ENCODE measurements at places on chromosomes 5 and 9.

GRCh38 chr5:115888027-115888426 lies 46.3 kb downstream of the AP3S1 start:
- no peak for DNase-seq

- no peak for DNase-seq
Observed at GRCh38 chr5:171537070-171537849, 117.8 kb downstream of the FGF18 start.

GRCh38 chr5:108143581-108143980 lies 238.3 kb downstream of the FBXL17 start:
- no peak for DNase-seq

GRCh38 chr5:97923496-97923895 lies 740.4 kb upstream of the RIOK2 start:
- no peak for DNase-seq

DNA sequence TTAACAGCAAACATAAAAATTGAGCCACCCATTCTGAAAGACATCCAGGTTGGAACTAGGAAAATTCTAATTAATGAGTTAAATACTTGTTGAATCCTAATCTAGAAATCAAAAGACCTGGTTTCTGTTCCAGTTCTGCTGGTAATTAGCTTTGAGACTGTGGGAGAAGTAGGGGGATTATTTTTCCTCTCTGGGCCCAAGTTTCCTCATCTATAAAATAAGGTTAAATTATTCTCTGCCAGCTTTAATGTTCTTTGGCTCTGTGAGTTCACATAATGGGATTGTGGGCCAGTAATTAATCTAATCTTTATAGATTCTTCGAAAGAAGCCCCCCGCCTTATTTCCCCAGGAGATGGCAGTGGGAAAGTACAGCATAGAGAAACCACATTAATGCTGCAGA lies 104.6 kb downstream of the ENC1 start:
- DNase-seq: no peak

- no peak for DNase-seq
Observed at GRCh38 chr9:128056086-128056485, 11.0 kb downstream of the NAIF1 start.

DNA sequence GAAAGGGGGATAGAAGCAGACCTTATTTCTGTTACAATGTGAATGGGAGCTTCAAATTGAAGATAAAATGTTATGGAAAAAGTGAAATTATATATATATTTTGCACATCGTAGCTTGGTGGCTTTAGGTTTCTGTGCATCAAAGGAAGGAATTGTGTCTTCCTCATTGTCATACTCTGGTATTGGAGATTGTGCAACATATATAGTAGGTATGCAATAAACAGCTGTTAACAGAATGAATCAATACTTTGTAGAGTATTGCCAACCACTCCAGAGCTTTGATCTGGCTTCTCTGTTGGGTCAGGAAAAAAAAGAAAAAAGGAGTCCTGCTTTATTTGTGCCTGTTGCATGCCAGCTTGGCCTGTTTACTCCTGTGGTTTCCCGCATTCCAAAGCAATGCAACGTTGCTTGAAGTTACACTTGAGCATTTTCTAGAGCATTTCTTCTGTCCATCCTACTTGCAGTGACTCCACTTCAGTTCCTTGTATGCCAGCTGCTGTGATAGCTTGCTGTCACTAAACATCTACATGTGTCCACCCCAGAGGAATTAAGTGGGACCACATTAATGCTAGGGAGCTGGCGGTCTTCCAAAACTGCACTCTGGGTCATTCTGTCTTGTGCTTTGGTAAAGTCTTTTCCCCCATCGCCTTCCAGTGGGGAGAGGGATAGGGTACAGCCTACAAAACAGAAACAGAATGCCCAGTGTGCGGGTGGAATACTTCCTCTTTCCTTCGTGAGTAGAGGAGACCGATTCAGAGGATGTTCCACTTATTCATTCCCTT lies 62.0 kb upstream of the MEF2C start:
- DNase-seq: no peak

GRCh38 chr5:80975065-80975464 lies 14.9 kb downstream of the RASGRF2 start:
- no peak for DNase-seq

DNA sequence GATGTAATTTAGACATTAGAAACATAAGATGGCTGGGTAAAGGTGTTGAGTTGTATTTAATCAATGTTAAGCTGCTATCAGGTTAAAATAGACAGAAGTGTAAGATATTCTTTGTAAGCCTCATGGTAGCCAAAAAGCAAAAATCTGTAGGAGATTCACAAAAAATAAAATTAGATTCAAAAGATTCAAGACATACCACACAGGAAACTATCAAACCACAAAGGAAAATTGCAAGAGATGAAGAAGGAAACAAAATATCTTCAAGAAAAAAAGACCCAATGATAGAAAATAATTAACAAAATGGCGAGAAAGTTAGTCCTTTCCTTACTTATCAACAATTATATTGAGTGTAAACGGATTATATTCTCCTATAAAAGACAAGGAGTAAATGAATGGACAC lies 15.3 kb downstream of the XRCC4 start:
- DNase-seq: no peak

DNA sequence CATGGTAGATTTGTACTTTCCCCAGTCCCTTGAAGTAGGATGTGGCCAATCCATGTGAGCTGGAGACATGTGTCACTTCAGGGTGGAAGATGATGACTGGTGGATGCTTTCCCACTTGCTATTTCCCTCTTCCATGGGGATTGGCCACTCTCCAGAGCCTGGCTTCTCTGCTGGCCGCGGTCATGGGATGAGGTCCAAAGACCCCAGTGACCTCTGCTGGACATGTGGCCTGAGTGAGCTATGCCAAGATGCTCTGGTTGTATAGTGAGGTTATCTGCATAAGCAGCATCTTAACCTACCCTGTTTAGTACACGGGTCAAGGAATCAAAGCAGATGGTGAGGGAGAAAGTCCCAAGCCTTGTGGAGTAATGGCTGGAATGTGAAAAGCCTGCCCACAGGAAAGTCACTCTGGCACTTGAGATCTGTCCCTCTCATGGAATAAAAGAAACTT lies 47.1 kb downstream of the SH3PXD2B start:
- no peak for DNase-seq

GRCh38 chr5:18329328-18329727 lies 695.1 kb downstream of the TAF11L14 start:
- DNase-seq: no peak

DNA sequence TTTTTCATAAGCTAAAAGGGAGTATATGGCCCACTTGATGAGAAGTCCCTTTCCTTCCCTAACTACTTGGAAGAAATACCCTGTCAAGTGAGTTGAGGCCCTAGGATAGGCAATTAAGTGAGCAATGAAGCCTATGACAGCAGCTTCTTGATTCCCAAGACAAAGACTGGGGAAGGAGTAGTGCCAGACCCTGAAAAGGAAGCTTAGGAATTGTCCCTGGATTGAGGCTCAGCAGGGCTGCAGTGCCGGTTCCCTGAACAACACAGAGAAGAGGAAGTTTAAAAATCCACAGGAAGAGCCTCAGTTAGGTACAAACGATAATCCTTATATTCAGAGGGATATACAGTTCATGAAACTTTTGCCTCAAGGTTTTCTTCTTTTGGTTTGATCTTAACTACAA lies 61.8 kb upstream of the RAD23B start:
- no peak for DNase-seq

DNA sequence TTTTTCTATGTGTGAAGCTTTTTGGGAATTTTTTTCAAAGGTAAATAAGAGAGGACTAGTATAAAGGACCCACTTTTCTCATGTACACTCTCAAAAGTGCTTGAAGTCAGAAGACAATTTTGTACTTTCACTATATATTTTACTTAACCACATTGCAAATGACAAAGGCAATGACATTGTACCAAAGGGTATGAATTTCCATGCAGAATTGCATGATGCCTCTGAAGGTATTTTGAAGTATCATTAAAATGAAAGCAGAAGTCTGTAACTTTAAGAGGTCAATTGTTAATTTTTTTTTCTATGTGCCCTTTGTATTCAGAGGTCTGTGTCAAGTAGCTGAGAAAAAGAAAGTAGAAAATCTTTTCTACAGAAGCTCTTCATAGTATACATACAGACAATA lies 84.7 kb downstream of the ST8SIA4 start:
- DNase-seq: no peak

DNA sequence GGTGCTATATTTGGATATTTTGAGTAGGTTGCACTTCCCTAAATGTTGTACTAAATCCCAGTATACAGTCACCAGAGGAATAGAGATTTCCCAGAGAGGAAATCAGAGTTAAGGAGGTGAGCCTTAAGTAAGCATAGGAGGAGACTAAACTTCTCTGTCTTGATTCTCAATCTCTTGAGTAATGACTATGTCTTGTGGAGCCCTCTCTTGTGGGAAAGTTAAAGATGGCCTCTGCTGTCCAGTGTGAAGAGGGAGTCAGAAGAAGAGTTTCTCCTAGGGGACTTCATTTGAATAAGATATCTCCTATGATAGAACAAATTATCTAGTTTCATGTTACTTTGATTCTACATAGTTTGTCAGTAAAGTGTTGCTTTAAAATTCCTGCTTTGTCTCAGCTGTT lies 502.5 kb downstream of the PDE4D start:
- no peak for DNase-seq

DNA sequence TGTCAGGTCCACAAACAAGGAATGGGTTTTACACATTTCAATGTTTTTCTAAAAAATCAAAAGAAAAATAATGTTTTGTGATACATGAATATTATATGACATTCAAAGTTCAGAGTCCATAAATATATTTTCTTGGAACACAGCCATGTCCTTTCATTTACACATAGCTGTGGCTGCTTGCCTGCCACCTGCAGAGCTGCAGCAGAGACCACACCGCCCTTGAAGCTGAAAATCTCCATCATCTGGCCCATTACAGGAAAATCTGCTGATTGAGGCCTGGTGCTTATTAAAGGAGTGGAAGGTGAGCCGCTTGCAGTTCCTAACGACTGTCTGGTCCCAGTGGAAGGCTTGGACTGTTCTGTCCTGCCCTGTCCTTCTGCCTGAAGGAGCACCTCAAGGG lies 232.6 kb upstream of the ADAMTS16 start:
- no peak for DNase-seq

- no peak for DNase-seq
Observed at GRCh38 chr9:78114581-78114980, 83.0 kb upstream of the GNAQ start.

- DNase-seq: no peak
Observed at GRCh38 chr5:178780581-178781498, 50.4 kb upstream of the ZNF354A start.

DNA sequence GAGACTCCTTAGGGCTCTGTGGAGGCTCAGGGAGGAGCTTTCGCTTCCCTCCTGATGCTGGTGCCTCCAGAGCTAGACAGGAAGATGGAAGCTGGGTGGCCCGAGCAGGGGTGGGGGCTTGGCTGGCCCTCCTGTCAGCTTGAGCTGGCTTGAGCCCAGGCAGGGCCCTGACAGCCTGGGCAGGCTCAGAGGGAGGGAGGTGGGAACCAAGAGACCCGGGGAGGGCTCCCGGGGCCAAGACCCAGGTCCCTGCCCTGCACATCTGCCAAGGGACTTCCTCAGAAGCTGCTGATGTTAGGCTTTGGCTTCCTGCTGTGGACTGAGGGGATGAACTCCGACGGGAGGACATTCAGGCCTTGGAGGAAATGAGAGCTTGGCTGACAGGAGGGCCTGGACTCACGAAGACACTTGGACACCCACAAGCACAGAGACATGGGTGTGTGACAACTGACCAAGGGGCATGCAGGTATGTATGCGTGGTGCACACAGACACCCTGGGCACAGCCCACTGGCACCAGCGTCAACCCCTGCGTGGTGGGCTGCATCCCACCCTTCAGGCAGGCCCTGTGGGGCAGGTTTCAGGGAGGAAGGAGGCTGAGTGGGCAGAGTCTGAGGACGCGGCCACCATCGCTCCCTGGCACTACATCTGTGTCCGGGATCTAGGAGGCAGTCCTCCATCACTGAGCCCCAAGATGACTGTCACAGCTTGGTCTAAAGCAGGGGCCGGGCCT lies 1.7 kb upstream of the LTC4S start:
- DNase-seq: no peak

DNA sequence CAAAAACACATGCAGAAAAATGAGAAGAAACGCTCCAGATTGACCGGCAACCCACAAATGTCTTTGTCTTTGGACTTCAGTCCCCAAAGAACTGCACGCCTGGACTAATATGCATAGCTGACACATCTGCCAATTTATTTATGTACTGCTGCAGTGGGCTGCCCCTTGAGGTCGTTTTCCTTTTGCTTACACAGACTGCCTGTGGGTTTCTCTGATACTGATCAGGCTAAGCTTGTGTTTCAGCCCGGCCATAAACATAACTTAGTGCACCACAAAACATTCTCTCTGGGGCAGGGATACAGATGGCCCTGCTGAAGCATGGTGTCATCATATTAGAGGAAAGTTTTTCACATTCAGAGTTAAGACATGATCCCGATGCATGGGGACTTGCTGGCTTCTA lies 75.4 kb downstream of the NUDT12 start:
- no peak for DNase-seq

GRCh38 chr9:69657269-69657668 lies 14.9 kb downstream of the APBA1 start:
- DNase-seq: no peak

GRCh38 chr9:105921057-105921726 lies 226.9 kb downstream of the TMEM38B start:
- no peak for DNase-seq

GRCh38 chr9:23278561-23278960 lies 547.5 kb downstream of the ELAVL2 start:
- DNase-seq: no peak

GRCh38 chr5:112878760-112879159 lies 17.7 kb downstream of the SRP19 start:
- DNase-seq: peak; percentile 43

GRCh38 chr5:136886608-136887007 lies 521.3 kb upstream of the TRPC7 start:
- peak; percentile 20 for DNase-seq

GRCh38 chr5:96324708-96325107 lies 108.3 kb downstream of the PCSK1 start:
- DNase-seq: no peak

DNA sequence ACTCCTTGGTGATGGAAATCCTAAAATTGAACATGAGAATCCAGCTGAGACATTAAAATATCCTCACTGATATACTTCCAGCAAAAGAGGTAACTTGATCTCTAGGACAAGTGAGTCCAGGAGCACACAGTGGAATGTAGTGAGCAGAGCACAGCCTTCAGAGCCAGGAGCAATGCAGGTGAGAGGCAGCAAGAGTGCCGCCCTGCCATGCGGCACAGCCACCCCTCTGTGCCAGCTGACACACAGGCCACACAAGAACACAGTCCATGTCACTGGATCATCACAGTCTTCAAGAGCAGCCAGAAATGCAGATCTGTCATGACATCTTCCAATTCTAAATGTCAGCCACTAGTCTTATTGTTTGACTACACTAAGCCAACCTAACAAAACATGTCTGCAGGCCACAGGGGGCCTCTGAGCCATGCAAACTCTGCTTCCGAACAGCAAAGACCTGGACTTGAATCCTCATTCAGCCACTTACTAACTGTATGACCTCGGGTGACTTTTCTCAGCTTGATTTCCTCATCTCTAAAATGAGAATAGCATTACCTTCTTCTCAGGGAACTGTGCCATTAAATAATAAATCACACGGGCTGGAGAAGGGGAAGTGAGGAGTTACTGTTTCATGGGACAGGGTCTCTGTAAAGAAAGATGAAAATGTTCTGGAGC lies 47.0 kb downstream of the CCDC125 start:
- no peak for DNase-seq

- DNase-seq: no peak
Observed at GRCh38 chr5:93612855-93613243, 29.8 kb downstream of the NR2F1 start.

Data from NK-92 treated with Interleukin-12 subunit alpha and Interleukin-12 subunit beta, amount 100 ng/mL, for 24 hours (cell line).